ENCODE measurements at places on chromosomes 2 and 18.

GRCh38 chr2:46387886-46388515 lies 90.8 kb downstream of the EPAS1 start:
- DNase-seq: no peak

DNA sequence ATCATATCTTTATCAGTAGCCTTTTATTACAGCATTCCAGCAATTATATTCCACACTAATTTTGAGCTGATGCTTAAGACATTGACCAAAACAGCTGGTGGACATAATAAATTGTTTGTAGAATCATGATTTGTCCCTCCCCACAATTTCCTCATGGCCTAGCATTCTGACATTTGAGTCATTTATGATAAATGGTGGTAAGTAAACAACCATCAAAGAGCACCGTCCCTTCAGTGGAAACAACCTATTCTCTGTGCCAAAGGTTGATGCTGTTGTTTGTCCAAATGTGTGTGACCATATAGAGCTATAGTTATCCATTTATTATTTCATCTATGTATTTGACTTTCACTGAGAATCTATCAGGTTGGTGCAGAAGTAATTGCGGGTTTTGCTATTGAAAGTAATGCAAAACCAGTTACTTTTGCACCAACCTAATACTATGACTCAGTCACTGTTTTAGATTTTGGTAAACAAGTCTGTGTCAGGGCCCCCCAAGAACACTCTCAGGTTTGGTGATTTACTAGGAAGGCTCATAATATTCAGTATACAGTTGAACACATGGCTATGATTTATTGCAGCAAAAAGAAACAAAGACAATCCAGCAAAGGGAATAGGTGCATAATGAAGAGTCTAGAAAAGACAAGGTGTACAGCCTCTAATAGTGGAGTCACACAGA lies 608.7 kb upstream of the REG3G start:
- no peak for DNase-seq

- DNase-seq: no peak
Measured at GRCh38 chr2:10535703-10536102, 87.6 kb upstream of the ODC1 start.

- no peak for DNase-seq
Measured at GRCh38 chr18:58520969-58521368, 107.9 kb downstream of the ALPK2 start.

DNA sequence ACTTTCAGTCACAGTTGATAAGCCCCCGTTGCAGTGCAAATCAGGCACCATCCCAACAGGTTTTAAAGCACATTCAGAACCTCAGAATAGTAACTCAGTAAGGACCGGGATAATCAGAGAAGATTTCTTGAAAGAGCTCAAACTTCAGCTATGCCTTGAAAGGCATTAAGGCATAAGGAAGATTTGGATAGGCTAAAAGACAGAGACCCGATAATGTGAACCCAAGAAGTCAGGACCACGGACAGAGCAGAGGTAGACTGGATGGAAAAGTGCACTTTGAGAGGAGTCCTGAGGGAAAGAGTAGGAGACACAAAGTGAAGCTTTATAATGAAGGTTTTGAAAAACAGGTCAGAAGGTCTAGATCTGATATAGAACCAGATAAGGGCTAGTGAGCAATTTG lies 36.9 kb upstream of the KLF7 start:
- DNase-seq: no peak

DNA sequence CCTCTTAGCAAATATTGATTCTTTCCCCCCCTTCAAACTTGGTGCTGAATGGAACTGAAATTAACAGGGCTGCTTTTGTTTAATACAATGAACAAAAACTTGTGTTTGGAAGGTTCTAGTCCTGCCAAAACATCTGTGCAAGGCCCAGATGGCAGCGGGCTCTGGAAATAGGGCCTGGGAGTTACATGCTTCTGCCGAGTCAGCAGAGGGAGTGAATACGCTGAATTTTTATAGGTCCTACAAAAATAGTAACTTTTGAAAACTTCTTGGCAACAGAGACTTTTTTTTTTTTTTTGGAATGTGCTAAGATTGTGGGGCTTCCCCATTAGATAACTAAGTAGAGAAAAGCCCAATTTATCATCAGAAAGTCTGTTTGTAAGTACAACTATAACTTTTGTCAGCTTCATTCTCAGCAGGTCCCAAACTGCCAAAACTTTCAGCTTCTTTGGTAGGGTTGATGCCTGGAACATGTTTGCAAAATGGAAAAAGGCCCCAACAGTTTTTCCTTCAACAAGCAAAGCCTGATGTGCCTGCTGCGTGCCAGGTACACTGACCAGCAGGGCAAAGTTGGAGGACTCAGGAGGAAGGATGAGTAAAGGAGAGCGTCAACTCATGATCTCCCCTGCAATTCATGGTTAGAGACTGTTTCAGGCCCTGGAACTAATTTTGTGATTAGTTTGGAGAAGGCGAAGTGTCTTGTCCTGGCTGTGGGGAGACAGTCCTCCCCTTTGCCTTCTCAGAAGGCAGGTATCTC lies 45.1 kb upstream of the HDAC4 start:
- DNase-seq: no peak

DNA sequence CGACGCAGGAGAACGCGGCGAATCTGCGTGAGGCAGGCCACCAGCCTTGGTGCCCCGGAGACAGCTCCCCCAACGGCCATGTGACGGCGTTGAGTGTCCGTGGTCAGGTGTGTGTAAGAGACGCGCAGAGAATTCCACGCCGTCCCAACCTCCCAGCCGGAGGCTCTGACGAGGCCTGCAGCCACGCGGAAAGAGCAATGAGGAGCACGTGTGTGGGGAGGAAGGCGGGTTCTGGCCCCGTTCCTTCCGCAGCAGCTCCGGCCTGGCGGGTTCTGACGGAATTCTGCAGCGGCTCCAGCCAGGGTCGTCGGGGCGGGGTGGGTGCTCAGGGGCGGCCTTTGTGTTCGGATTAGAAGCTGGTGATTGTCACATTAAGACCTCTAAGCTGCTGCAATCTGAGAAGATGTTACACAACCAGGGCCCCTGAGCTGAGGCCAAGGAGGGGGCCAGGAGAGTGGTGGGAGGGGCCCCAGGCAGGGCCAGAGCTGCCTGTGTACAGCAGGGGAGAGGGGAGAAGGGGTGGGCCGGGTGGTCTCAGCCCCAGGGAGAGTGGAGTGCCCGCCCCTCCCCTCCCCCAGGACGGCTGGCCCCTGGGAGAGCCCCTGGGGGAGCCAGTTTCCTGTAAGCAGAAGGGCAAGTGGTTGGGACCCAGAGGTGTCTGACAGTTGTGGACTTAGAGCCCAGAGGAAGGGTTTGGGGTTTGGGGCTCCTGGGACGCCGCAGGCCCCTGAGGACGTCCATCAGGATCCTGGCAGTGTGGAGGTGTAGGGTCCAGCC lies 5.1 kb upstream of the GAL3ST2 start:
- DNase-seq: no peak

DNA sequence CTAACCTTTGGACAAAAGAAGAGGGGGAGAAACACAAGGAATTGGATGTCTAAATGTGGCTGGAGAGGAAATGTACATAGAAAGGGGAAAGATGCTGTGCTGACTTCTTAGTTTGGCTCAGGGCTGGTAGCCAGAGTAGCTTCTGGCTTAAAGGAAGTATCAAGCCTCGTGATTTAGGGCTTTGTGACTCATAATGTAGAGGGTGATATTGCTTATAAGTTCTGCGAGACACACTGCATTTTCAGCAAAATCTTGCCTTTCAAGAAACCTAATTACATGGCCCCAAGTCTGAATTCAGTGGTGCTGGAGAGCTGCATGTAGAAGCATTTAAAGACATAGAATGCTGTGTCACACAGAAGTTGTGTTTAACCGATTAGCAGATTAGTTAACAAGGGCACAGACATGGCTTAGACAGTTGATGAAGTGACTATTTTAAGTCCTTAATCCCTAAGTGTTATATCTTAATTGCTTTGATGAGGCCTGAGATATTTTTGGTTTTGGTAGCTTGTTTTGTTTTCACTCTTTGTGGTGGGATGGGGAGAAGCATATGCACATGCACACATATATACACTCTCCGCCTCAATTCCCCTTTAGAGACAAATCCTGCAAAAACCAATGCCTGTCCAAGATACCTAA lies 66.4 kb downstream of the EPAS1 start:
- no peak for DNase-seq

DNA sequence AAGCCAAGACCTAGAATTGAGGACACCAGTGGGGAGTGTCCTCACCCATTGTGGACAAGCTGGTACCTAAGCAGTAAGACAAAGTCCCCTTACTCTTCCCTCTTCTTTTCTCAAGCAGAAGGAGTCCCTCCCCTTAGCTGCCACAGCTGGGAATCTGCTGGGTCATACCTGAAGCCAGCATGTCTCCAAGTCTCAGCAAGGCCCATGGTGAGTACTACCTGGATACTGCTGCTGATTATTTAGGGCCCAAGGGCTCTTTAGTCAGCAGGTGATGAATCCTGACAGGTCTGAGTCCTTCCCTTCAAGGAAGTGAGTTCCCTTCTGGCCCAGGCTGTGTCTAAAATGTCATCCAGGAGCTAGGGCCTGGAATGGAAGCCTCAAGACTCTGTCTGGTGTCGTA lies 198.6 kb upstream of the STK17B start:
- no peak for DNase-seq

DNA sequence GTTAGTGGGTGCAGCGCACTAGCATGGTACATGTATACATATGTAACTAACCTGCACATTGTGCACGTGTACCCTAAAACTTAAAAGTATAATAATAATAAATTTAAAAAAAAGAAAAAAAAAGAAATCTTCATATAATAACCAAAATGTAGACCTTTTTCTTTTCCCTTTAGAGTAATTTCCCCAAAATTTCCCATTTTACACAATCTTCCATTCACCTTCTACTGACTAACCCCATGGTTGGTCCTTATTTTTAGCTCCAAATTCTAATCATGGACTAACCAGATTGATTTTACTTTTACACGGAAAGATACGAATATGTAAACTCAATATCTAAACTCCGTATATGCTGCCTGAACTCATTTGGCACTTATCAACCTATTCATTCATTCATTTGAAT lies 7.7 kb downstream of the KCTD18 start:
- DNase-seq: no peak

DNA sequence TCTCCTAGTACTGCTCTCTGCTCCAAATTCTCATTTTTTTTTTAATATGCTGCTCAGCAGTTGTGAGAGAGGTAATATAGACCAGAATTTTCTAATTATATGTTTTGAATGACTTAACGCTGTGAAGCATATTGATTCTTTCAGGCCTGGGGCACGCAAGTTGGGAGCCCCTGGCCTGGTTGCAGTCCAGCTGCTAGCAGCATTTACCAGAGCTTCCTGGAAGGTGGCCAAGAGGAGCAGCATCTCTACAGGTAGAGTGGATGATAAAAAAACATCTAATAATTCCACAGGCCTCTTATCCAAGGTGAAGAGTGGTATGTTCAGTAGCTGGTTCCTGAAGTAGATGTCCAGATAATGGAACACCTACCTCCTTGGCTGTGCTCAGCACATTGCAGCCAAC lies 7.3 kb upstream of the UGP2 start:
- no peak for DNase-seq

GRCh38 chr18:57664568-57665165 lies 43.0 kb upstream of the NARS1 start:
- DNase-seq: no peak

GRCh38 chr2:6518361-6518760 lies 347.3 kb downstream of the CMPK2 start:
- no peak for DNase-seq

DNA sequence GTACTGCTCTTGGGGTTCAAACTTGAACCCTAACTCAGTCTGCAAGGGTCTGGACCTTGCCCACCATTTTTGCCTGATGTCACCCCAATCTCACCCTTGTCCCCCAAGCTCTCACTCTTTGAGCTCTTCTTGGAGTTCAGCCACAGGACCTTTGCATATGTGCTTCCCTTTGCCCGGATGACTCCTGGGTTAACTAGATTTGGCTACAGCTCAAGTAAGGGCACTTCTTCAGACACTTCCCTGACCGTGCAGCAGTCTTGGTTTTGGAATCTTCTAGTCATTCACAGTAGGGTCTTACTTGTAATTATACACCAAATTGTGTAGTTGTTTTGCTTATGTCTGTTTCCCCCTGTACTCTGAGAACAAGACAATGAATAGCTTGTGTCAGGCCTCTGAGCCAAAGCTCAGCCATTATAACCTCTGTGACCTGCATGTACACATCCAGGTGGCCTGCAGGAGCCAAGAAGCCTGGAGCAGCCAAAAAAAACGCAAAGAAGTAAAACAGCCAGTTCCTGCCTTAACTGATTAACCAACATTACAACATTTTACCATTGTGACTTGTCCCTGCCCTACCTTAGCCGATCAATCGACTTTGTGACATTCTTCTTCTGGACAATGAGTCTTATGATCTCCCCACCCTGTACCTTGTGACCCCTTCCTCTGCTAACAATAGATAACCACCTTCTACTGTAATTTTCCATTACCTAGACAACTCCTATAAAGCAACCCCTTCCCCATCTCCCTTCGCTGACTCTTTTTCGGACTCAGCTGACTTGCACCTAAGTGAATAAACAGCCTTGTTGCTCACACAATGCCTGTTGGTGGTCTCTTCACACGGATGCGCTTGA lies 1.0 kb upstream of the MOGAT1 start:
- no peak for DNase-seq

- no peak for DNase-seq
Measured at GRCh38 chr2:162053808-162054155, 20.2 kb downstream of the DPP4 start.

- DNase-seq: no peak
Measured at GRCh38 chr2:127429291-127429690, 11.1 kb downstream of the PROC start.

GRCh38 chr18:54805571-54806334 lies 22.5 kb upstream of the RAB27B start:
- DNase-seq: no peak

GRCh38 chr2:20614201-20615067 lies 36.5 kb downstream of the HS1BP3 start:
- DNase-seq: peak; percentile 31

DNA sequence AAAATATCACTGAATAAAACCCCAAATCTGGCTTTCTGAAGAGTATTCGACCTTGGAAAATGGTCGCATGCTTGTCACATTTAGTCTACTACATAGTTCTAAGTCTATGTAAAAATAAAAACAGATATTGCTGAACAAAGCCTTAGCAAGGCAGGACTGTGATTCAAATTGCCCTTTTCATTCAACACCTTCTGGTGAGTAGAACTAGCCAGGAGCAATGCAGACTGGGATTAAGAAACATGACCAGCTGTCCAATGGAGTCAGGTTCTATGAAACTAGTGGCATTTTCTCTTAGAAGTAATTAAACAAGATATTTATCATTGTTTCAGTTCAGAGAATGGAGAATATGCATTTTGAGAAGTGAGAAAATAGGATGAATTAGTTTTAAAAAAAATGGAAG lies 1260.5 kb upstream of the ACVR2A start:
- DNase-seq: no peak

DNA sequence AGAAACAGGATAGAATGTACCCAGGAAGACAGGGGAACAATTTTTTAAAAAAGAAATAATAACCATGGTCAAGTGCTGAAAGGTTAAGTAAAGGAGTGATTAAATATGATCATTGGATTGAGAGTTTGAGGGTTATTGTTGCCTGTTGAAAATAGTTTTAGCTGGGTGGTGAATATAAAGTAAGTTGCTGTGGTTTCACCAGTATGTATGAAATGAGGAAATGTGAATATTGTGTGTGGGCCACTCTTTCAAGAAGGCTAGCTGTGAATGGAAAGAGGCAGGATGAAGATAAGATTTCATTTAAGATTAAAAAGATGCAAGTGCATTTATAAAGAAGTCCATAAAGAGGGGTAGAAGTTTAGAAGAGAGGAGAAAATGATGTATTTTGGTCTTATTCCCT lies 53.8 kb downstream of the GULP1 start:
- DNase-seq: no peak

- DNase-seq: no peak
Measured at GRCh38 chr18:45136381-45137086, 455.8 kb downstream of the SETBP1 start.

- DNase-seq: no peak
Measured at GRCh38 chr2:118654945-118655344, 192.5 kb downstream of the EN1 start.
